T follicular helper cell (primary cell): ENCODE measurements at places on chromosomes 2 and 18.

GRCh38 chr2:68225119-68225632, 27.2 kb downstream of the PPP3R1 start:
- DNase-seq: no peak

GRCh38 chr2:60979231-60979630, 38.3 kb upstream of the PEX13 start:
- no peak for DNase-seq

DNA sequence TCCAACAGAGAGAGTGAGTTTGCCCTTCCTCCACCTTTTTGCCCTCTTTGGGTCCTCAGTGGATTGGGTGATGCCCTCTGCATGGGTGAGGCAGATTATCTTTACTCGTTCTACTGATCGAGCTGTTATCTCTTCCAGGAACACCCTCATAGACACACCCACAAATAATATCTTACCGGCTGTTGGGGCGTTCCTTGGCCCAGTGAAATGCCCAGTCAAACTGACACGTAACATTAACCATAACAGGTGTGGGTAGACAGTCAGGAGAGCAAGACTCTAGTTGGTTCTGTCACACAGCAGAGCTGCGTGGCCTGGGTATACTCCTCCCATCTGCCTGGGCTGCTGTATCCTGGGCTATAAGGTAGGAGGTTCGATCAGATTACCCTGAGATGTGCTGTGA, 144.1 kb downstream of the AGAP1 start:
- no peak for DNase-seq

DNA sequence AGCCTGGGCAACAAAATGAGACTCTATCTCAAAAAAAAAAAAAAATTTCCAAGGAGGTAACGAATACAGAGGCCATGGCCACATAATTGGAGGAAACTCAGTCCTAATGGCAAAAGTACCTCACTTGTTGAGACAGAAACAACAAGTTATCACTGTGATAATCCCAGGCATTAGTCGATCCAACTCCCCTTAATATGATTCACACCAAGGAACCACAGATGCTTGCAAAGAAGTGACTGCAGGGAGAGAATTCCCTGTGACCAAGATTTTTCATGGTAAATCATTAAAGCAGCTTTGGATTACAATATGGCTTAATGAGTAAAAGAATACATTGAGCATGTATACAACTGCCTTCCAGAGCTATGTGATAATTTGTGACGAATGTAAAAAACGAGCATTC, 80.4 kb upstream of the RNU4ATAC start:
- DNase-seq: no peak

- DNase-seq: no peak
These were observed 222.9 kb upstream of the AGAP1 start for GRCh38 chr2:235270956-235271355.

GRCh38 chr2:7557376-7557775, 640.2 kb downstream of the RNF144A start:
- DNase-seq: no peak

DNA sequence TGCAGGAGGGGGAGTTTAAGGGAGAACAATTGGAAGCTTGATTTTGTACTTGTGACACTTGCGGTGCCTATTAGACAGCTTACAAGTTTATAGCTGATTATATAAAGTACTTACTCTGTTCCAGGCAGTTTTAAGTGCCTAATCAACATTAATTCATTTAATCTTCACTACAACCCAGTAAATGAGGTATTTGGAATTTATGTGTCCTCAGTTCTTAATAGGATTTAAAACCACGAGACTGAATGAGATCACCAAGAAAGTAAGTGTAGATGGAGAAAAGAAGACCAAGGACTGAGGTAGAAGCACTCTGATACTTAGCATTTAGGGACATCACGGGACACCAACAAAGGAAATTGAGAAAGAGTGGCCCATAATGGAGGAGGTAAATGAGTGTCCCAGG, 49.8 kb downstream of the ZC3H15 start:
- DNase-seq: no peak

DNA sequence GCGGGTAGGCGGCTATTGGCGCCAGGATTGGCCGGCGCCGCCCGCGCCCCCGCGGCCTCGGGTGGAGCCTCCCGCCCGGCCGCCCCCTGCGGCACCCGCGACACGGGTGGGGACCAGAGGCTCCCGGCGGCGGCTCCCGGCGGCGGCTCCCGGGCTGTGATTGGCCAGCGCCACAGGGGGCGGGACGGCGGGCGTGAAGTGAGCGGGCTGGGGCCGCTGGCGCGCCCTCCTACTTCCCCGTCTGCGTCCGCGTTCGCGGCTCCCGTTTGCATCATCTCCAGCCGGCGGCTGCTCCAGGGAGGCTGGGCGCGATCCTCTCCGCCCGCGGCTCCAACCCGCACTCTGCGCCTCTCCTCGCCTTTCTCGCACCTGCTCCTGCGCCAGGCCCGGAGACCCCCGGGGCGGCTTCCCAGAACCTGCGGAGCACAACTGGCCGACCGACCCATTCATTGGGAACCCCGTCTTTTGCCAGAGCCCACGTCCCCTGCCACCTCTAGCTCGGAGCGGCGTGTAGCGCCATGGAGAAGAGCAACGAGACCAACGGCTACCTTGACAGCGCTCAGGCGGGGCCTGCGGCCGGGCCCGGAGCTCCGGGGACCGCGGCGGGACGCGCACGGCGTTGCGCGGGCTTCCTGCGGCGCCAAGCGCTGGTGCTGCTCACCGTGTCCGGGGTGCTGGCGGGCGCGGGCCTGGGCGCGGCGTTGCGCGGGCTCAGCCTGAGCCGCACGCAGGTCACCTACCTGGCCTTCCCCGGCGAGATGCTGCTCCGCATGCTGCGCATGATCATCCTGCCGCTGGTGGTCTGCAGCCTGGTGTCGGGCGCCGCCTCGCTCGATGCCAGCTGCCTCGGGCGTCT, at the start of gene SLC1A4:
Gene SLC1A4 (plus strand): TSS at position 274 of the 856 bp plus-strand sequence. CDS start 245 bp downstream, at position 519.
- DNase-seq: peak; percentile 59

GRCh38 chr2:136765256-136766072, at the start of gene THSD7B:
Gene THSD7B (plus strand): TSS chr2:136765545. CDS start chr2:136882179, 116,634 bp downstream.
- DNase-seq: no peak

DNA sequence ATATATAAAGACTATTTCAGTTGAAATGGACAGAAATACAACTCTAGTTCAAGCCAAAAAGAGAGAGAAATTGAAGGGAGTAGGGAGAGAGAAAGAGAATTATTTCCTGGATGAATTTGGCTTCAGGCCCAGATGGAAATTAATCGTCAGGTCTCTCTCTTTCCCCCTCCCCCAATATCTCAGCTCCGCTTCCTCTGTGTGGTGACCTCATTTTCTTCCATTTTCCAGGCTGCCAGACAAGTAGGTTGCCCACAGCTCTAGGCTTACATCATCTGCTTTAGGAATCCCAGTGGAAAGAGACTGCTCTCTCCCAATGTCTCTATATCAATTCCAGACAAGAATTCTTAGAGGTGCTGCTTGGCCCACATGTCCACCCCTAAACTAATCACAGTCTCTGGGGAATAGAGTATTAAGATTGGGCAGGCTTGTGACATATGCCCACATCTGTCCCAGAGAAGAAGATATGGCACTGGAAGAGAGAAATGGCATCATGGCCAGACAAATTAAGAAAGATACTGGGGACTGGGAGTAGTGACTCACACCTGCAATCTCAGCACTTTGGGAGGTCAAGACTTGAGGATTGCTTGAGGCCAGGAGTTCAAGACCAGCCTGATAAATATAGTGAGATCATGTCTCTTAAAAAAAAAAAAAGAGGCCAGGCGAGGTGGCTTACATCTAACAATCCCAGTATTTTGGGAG, 37.2 kb upstream of the CFAP36 start:
- no peak for DNase-seq

- no peak for DNase-seq
These were observed 39.3 kb downstream of the MAP3K2 start for GRCh38 chr2:127348426-127349000.

GRCh38 chr18:62614494-62614893, 91.7 kb downstream of the ZCCHC2 start:
- DNase-seq: no peak

DNA sequence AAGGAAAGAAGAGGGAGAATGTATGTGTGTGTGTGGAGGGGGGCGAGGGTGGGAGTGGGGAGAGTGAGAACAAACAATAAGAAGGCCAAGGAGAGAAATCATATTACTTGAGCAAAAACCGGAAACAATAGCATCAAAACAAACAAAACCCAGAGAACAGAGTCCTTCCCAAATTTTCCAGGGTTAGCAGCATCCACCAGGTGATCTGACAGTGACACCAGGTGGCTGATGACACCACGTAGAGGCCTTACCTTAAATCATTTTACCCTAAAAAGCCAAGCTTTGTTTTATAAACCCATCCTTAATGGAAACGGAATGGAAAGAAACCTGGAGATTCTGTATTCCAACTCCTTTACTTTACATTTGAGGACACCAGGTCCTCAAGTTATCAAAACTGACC, 42.9 kb downstream of the CDCA7 start:
- DNase-seq: no peak

- DNase-seq: no peak
These were observed 183.4 kb upstream of the FN1 start for GRCh38 chr2:215619022-215619958.

DNA sequence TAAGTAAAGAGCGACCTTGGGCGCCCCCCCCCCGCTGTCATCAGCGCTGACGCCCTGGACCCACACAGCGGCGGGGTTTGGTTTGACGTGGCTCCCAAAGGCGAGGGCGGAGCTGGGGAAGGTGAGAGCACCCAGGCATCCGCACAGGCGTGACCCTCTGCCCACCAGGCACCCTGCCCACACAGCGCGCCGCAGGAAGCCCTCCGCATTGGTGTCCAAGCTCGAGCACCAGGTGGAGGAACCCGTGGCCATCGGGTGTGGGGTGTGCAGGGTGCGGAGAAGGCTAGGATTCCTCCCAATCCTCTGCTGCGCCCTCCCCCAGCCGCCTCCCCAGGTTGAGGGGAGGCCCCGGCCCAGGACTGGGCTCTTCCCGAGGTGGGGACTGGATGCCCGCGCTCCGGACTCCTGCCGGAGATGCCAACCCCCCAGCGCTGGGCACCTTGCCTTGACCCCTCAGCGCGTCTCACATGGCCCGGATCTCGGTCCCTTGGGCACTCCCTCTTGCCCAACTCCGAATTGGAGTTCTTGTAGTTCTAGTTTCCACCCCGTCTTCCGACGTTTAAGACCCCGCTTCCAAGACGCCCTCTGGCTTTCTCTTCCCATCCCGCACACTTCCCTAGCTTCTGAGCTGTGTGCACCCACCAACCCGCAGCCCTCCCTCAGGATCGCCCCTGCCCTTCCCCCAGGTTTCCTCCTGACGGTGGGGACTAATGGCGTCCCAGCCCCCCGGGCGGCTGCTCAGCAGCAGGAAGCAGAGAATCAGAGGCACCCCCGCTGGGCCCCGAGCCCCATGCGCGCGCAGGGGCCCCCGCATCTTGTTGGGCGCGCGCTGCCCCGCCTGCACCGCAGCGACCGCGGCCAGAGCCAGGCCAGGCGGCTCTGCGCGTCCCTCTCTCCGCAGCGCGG, 25.9 kb upstream of the RESP18 start:
- no peak for DNase-seq

DNA sequence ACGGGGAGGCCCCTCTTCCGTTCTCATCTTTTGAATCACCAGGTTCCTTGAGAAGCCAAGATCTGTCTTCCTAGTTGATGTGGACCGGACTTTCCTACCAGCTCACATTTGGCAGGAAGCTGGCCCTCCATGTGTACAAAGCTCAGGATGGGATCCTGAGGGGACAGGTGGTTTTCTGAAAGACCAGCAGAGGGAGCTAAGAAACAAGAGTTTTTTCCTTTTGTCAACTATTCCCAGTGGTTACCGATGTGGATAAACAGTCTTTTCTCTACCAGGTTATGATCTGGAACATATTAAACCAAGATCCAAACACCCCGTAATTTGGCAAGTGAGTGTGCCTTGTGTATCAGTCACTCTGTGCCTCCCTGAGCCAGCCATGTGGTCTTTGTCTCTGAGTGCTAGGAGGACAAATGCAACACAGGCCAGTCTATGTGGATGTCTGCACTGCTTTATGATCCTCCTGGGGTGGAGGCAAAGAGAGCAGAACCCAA, 25.1 kb upstream of the ARHGAP25 start:
- no peak for DNase-seq

GRCh38 chr2:14524041-14524802, 108.3 kb upstream of the LRATD1 start:
- no peak for DNase-seq

GRCh38 chr2:152407204-152407721, 72.3 kb downstream of the FMNL2 start:
- no peak for DNase-seq

DNA sequence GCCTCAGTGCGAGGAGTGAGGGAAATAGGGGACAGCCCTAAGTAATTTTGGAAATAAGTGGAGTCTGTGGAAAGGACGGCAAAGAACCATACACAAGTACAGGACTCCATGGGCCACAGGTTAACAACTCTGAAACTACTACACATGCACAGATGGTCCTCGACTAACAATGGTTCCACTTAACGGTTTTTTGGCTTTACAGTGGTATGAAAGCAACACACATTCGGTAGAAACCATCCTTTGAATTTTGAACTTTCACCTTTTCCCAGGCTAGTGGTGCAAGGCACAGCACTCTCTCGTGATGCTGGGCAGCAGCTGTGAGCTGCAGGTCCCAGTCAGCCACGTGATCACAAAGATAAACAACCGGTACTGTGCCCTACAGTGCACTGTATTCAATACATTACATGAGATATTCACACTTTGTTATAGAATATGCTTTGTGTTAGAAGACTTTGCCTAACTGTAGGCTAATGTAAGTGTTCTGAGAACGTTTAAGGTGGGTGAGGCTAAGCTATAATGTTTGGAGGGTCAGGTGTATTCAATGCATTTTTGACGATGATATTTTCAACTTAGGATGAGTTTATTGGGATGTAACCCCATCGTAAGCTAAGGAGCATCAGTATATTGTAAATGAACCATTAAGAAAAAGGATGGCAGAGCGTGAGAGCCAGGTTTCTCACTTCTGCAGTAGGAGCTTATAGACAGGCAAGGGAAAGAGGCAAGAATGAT, 44.6 kb downstream of the TBC1D8 start:
- no peak for DNase-seq

DNA sequence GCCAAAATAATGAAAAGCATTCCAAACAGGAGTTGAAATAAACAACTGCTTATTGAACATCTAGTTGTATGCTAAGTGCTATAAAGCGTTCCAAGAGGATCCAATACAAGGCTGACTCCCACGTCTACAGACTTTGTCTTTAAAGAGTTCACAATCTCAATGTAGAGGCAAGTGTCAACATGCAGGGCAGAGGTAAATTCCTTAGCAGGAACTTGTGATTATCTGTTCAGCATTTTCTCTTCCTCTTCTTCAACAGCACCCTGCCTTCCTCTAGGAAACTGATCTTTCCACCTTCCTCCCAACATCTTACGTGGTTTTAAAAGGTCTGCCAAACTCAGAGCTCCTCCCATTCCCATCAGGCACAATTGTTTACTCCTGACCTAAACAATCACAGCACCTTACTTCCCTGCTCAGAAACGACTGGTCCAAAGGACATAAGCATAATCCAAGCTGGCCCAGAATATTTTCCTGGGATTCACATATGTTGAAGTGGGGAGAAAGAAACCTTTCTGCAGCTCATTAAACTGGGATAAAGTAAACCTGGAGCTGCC, 83.9 kb downstream of the ITSN2 start:
- DNase-seq: no peak

DNA sequence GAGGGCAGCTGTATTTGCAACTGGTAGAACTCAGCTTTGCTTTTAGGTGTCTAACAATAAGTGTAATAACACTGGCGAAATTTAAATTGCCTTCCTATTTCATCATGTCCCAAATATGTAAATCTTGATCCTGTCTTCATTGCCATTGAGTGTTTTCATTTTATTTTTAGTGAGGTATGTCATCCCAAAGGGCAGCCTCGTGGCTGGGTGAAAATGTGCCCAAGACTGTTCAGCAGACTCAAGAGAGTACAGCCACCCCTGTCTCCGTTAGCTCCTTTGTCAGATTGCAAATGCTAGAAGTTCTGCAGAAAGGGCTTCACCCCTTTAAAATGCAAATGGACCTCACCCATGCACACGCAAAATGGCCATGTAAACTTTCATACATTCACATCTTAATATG, 278.8 kb downstream of the RND3 start:
- DNase-seq: no peak
